ENCODE measurements at places on chromosomes 16 and 17. TPM values are rescaled to one million over a fixed set of nuclear protein-coding genes. Genes with fewer than 3 reads are reported as not detected.

The ARL5C gene
- total RNA-seq: 0.90 TPM

The NPIPB13 gene
- total RNA-seq: 29.2 TPM

DNA sequence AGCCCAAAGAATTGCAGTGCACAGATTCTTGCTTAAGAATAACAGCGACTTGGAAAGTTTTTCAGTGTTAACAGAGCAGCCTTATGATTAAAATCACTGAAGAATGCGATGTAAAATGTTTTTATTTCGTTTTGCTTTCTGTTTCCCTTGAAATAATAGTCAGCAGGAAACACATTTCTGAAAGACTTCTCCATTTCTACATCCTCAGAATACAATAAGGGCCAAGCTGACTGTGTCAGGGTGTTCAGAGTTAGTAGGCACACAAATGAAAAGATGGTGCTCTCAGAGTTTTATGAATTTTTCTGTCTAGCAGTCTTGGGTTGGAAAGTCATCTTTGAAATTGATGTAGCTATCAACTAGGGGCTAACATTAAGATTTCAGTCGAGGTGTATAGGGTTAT is 582.9 kb upstream of the RBFOX1 start:
- no peak for DNase-seq

- DNase-seq: no peak
Observed at GRCh38 chr17:2924211-2924610, 128.0 kb downstream of the RAP1GAP2 start.

- no peak for DNase-seq
Observed at GRCh38 chr16:55565086-55565485, 1.4 kb upstream of the CAPNS2 start.

All from T-cell (primary cell).